Putamen (tissue), 1 donor: ENCODE measurements at places on chromosomes 1 and 21.

DNA sequence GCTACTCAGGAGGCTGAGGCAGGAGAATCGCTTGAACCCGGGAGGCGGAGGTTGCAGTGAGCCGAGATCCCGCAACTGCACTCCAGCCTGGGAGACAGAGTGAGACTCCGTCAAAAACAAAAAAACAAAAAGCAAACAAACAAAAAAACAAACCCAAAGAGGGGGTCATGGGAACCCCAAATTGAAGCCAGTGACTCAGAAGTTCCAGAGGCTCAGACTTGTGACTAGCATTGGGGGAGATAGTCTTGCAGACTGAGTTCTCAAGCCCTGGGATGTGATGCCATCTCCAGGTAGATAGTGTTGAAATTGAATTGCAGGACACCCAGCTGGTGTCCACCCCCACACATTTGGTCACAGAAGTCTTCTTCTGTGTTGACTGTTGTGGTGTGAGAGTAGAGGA, 24.9 kb upstream of the ENO1 start:
- DNase-seq = no peak

GRCh38 chr1:36576118-36576517, 93.4 kb upstream of the CSF3R start:
- no peak for DNase-seq

- no peak for DNase-seq
These were observed 56.7 kb downstream of the PKN2 start for GRCh38 chr1:88740784-88741183.

DNA sequence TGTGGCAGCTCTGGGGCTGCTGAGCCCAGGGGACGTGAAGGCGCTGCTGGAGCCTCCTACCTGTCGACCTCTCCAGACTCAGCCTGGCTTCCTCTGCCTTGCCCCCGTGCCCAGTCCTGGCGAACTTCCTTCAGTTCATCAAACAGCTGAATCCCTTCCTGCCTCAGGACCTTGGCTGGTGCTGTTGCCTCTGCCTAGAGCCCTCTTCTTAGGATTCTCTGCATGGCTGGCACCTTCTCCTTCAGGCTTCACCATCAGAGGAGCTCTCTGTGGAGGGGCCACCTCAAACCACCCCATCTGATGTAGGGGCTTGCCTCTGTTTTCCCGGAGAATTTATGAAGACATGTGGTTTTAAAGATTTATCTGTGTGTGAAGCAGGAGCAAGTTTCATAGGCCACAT, 23.4 kb upstream of the ATF3 start:
- no peak for DNase-seq

GRCh38 chr1:240794046-240794843, 182.3 kb upstream of the GREM2 start:
- no peak for DNase-seq

DNA sequence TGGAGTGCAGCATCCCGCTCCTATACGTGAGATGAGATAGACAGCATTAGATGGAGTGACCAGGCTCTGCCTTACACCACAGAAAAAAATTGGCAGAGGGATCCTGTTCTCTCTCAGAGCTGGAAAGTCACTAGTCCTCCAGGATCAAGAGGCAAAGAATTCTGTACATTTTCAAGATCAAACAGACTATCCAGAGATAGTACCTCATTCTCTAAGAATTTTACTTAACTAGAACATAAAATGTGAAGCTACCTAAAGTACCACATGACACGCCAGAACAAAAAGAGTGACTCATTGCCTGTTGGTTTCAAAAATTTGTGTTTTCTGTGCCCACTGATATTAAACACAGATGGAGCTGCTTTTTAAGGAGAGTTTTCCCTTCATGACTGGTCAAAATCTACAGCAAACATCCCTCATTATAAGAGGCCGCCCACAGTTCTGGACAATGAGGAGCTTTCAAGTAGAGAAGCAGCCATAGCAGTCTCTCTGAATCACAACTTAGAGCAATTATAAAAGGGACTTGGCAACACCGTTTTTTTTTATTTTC, 32.3 kb downstream of the CD160 start:
- DNase-seq = peak; percentile 20

- no peak for DNase-seq
These were observed 38.6 kb upstream of the ETS2 start for GRCh38 chr21:38766987-38767722.

GRCh38 chr1:230301322-230301721, 124.8 kb downstream of the PGBD5 start:
- DNase-seq = no peak

DNA sequence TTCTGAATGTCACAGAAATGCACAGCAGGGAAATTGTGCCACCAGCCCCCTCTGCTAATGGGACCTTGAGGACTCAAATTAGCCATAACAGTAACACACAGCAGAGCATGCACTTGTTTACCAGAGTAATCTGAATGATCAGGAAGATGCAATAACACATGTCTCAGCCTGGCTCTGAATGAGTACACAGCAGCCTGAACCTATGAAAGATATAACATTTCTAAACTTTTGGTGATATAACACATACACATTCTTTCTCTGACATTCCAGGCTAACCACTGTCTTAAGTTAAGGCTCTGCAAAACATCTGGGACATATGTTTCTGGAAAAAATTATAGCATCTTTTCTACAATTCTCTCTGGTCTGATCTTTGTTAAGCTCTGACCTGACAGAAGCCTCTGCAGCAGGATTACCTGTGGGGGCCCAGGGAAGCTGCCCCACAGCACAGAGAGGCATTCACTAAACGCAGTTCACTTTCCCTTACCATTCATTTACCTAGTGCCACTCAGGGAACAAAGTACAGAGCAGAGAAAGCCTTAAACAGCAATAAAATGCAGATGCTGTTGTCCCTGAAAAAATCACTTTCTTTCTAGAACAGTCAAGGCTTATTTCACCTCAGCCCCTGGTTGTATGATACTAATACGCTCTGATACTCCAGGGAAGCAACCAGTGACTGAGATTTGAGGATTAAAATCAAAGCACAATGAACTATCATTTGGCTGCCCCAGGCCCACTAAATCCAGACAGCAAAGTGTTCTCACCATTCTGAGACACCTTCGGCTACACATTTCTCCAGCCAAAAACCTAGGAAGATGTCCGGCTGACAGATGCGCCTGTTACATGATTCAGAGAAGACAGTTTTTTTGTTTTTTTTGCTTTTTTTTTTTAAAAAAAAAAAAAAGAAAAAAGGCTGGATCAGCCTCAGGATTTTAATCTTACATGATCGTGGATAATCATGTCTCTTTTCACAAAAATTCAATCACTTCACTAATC, 54.0 kb upstream of the CNN3 start:
- no peak for DNase-seq

DNA sequence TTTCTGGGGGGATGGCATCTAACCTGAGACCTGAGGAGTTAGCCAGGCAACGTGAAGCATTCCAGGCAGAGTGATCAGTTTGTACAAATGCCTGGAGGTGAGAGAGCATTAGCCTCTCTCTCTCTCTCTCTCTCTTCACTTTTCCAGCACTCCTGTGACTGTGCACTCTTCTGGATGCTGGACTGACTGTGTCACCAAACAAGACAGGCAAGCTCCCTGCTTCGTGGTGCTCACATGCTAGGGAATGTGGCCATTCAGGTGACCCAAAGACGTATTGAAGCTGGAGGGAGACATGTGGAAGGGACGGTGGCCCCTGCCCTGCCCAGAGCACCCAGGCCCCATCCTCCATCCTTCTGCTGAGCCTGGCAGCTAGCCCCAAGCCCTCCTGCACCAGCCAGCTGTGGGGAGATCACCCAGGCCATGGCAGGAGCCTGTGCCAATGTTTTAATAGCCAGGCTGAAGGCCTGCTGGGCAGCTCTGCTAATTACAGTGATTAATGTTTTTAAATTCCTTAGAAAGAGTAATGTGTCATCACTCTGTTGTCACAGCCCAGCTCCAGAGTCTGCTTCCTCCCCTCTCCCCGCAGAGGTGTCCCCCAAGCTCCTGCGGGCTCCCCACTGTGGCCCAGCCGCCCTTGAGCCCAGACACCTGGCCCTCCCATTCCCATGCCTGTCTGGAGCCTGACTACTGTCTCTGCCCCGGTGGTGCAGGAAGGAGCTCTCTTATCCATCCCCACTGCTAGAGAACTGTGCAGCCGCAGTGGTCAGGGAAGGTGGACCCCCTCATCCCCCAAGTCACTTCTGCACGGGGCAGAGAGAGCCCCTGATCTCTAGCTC, 48.9 kb downstream of the UBIAD1 start:
- no peak for DNase-seq

DNA sequence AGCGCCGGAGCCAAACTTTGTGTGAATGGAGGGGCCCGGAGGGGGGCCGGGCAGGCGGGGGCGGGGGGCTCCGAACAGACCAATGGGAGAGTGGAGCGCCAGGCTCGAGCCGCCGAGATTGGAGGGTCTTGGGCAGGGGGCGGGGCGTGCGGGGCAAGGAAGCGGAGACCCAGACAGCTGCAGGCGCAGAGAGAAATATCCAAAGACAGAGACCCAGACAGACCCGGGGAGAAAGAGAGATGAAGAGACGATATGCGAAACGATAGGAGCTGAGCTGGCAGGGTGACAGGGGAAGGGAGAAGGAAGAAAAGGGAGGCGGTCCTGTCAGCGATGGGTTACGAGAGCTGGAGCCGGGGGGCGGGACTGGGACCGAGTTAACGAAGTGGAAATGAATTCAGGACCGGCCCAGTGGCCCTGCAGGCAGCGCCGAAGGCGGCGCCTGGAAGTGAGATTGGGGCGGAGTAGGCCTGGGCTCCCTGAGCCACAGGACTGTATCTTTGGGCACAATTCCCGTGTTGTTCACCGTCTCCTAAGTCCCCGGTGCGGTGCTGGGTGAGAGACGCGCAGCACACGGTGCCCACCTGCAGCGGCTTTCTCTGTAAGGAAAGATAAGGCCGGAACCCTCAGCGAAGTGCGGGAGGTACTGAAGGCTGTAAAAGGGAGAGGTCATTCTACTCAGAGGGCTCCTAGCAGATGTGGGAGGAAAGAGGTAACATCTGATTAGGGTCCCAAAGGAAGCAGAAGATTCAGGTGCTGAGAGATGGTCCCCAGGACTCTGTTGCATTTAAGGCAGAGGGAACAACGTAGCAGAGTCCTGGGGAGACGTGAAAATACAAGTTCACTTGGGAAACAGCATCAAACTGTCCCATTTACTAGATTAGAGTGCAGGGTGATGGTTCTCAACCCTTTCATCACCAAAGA, 543 bp upstream of the KCNJ10 start:
- DNase-seq = peak; percentile 95

DNA sequence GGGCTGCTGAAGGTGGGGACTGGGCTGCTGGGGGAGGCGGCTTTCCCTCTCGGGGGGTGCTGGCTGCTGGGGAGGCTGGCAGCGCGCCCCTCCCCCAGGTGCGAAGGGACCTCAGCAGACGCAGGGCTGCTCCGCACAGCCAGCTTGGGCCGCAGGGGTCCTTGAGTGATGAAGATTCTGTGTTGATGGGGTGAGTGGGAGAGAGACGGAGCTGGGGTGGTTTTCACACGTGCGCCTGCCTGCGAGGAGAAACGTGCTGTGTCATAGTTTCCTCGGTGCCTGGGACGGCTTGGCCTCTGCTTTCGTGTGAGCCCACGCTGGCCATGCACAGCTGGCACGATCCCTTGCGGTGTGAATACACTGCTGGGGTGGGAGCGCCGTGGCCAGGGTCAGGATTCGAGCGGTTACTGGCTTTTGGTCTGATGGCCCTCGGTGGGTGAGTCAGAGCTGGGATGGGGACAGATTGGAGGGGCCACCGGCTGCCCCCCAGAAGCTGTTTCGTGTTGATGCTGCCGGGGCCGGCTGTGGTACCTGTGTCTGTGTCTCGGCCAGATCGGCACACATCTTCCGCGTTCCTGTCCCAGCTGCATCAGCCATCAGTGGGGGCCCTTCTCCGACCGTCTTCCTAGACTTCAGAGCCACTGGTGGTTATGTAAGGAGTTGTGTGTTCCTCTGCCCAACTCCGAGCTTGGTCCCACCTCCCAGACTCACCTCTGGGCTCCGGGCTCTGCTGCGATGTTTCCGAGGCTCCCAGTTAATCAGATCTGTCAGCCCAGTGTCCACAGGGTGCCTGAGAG, 24.9 kb downstream of the PRKCZ start:
- DNase-seq = no peak

DNA sequence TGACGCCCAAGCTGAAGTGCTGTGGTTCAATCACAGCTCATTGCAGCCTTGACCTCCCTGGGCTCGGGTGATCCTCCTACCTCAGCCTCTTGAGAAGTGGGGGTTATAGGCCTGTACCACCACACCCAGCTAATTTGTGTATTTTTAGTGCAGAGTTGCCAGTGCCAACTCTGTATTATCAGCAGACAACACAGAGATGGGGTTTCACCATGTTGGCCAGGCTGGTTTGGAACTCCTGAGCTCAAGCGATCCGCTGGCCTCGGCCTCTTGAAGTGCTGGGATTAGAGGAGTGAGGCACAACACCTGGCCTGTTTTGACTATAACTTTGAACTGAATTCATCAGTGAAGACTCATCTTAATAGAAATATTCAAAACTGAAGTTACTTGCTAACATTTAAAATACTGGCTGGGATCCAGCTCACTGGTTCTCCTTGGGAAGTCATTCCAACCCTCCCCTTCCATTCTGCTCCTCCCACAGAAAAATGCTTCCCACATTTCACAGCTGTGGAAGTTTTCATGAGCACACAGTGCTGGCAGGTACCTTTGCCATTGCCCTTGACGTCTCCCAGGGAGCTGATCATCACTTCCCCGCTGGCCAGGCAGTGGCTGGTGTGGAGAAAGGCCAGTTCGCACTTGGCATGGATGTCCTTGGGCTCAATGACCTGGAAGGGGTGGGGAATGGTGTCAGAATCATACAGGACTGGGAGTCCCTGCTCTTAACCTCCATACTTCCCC, 4.7 kb downstream of the SELENBP1 start:
- DNase-seq = peak; percentile 66

GRCh38 chr1:101183388-101183699, 53.5 kb upstream of the S1PR1 start:
- DNase-seq = no peak

DNA sequence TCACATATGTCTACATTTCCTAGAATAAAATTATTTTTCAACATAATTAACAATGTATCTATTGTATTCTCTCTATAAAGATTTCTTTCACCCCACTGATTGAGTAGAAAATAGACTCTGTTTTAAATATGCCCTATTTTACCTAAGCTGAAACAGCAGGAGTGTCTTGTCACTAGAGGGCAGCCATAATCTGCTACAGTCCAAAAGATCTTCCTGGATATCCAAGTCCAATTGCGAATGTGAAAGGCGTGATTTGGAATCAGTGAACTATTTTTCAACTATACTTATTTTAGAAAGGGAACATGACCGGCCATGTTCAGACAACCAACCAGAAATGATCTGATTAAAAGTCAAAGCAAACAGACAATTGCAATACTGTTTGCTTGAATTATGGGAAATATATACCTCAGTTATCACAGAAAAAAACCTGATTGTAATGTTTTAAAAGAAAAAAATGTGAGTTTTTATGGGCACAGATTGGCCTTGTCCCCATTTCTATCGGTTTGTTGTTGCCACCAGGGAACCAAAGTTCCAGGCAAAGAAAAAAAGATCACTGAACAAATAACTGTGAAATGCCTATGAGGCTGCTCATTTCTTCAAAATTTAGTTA, 1211.0 kb upstream of the ADGRL4 start:
- DNase-seq = peak; percentile 11
